ENCODE measurements at places on chromosomes 1 and 21.

DNA sequence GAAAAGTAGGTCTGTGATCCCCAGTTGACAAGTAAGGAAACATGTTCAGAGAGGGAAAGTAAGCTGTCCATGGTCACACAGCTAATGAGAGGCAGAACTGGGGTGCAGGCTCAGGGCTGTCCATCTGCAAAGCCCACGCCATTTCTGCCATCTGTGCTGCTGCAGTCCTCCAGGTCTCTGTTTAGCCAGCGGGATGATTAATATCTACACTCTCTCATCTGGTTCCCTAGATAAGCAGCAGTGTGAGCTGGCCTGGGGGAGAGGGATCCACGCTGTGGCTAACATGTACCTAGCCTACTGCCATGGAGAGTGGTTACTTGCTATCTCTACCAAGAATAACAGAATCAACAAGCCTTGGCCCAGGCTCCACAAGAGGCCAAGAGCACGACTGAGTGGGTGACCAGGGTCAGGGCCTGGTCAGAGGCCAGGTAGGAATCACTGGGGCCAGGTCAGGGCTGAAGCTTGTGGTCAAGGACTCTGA lies 75.2 kb downstream of the TRABD2B start:
- no peak overlapping the region for H3K27ac ChIP-seq
- peaks cover 25% of the 10 kb centered on the region for H3K36me3 ChIP-seq
- H3K27me3 ChIP-seq = no peaks in the 10 kb centered on the region
- no peaks in the 10 kb centered on the region for H3K4me1 ChIP-seq

DNA sequence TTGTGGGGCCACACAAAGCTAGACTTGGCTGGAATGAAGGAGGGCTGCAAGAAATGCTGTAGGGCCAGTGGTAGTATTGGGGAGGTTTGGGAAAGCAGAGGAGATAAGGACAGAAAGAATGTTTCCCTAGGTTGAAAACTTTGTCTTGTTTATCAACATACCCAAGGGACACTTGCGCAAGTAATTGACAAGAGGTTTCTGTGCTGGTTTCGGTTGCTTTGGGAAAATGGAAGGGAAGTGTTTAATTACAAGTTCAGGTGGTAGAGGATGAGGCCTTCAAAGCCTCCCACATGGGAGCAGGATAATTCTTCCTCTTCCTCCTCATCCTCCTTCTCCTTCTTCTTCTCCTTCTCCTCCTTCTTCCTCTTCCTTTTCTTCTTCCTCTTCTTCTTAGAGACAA lies 182.1 kb upstream of the LMO4 start:
- DNase-seq = no peak
- H3K36me3 ChIP-seq = no peaks in the 10 kb centered on the region
- peaks cover 52% of the 10 kb centered on the region for H3K27me3 ChIP-seq
- H3K4me3 ChIP-seq = no peak overlapping the region

- no peaks in the 10 kb centered on the region for H3K36me3 ChIP-seq
- H3K27ac ChIP-seq = no peak overlapping the region
- peaks cover 7% of the 10 kb centered on the region for H3K27me3 ChIP-seq
Observed at GRCh38 chr1:93739472-93739871, 57.8 kb upstream of the BCAR3 start.

DNA sequence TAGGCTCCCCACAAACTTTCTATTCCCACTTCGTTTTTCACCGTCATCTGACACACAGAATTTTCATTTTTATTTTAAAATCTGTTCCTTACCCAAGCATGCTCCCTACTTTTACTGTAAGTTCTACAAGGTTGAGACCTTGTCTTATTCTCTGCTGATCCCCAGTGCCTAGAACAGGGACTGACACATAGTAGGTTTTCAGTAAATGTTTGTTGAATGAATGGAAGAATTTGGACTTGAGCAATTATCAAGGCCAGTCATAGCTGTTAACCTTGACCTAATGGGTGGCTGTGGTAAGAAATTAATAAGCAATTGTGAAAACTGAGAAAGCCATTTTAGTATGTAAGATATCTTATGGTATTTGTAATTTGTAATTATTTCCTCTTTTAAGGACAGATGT lies 71.1 kb downstream of the LAMC1 start:
- H3K27me3 ChIP-seq = no peaks in the 10 kb centered on the region
- H3K27ac ChIP-seq = no peak overlapping the region
- no peaks in the 10 kb centered on the region for H3K4me1 ChIP-seq
- H3K36me3 ChIP-seq = no peaks in the 10 kb centered on the region

GRCh38 chr1:7152655-7153054 lies 367.4 kb downstream of the CAMTA1 start:
- no peak overlapping the region for H3K4me3 ChIP-seq
- DNase-seq = no peak
- H3K36me3 ChIP-seq = no peaks in the 10 kb centered on the region

DNA sequence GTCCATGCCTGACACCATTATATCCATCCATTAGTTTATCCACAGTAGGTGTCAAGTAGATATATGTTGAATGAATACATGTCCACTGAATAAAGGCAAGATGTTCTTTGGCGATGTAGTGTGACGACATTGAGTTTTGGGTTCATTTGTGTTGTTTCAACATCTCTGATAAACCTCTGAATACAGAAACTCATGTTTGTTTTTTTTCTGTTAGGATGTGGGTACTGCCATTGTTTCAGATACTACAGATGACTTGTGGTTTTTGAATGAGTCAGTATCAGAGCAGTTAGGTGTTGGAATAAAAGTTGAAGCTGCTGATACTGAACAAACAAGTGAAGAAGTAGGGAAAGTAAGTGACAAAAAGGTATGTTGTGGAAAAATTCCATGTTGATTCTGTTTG lies 28.1 kb downstream of the MDM4 start:
- H3K36me3 ChIP-seq = peaks cover 93% of the 10 kb centered on the region
- no peak overlapping the region for H3K4me3 ChIP-seq
- no peak for DNase-seq
- H3K27ac ChIP-seq = no peak overlapping the region
- no peaks in the 10 kb centered on the region for H3K27me3 ChIP-seq
